ENCODE measurements at places on chromosomes 4 and X.
A peak's percentile ranks its signal among the peaks of the same experiment; 100 is the strongest.

- no peak for DNase-seq
These were observed 20.5 kb downstream of the TMEM187 start for GRCh38 chrX:153993079-153993478.

GRCh38 chr4:26753617-26754016 lies 107.0 kb upstream of the STIM2 start:
- DNase-seq = no peak

- DNase-seq = peak; percentile 34
These were observed at the start of gene MAOA for GRCh38 chrX:43656005-43656494. MAOA (plus strand) TSS chrX:43656299; CDS start chrX:43656342, 43 bp downstream.

- DNase-seq = no peak
These were observed 42.6 kb downstream of the CHRNA9 start for GRCh38 chr4:40377512-40378365.

- DNase-seq = peak; percentile 89
These were observed 531 bp downstream of the HCFC1 start for GRCh38 chrX:153971124-153971449.

DNA sequence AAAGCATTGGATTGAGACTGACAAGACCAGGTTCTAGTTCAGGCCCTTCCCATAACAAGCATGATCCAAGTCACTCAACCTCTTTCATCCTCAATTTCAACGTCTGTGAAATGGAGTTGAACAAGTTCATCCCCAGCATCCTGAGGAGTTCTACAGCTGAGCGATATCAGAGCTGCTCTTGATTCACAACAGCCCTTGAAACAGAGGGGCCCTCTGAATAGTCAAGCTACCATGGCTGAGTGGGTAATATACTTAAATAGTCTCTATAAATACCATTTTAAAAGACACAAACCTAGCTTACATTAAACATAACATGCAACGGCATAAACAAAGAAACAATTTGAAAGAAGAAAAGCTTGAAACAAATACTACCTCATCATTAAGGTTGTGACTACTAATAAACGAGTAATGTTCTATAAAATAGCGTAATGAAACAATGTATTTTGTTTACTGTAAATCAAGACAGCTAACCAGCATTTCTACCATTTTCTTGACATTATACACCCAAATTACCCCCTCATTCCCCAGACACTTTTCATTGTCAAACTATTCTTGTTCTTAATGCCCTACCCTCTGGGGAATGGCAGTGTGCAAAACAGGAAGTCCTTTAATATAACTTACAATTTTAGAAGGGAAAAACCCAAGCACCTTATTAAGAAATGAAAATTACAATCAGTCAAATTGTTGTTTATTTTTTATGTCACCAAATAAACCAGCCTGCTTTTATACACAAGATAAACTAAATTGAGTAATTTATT lies 202.3 kb downstream of the PARM1 start:
- no peak for DNase-seq

DNA sequence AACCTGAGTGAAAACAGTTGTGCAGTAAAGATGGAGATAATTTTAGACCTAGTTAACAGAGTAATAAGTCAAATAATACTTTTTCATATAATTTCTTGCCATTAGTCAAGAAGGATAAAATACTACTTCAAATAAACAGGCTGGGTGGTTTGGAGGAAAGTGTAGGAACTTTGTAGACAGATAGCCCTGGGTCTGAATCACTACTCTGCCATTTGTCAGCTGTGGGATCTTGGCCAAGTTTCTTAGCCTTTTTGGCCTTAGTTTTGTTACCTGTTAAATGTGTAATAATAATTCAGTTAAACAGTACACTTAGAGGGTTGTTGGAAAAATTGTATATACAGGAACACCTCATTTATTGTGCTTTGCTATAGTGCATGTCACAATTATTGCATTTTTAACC lies 163.7 kb downstream of the NPNT start:
- no peak for DNase-seq

- DNase-seq = no peak
These were observed 38.1 kb downstream of the EGFL6 start for GRCh38 chrX:13607331-13607995.

Measured in activated CD4-positive, CD25-positive, alpha-beta regulatory T cell treated with anti-CD3 and anti-CD28 coated beads, Interleukin-2, amount 50 U/mL, for 72 hours (primary cell).